Dorsolateral prefrontal cortex (tissue), 122 donors: ENCODE measurements at places on chromosomes 2 and 18.
A peak's percentile ranks its signal among the peaks of the same experiment; 100 is the strongest.

DNA sequence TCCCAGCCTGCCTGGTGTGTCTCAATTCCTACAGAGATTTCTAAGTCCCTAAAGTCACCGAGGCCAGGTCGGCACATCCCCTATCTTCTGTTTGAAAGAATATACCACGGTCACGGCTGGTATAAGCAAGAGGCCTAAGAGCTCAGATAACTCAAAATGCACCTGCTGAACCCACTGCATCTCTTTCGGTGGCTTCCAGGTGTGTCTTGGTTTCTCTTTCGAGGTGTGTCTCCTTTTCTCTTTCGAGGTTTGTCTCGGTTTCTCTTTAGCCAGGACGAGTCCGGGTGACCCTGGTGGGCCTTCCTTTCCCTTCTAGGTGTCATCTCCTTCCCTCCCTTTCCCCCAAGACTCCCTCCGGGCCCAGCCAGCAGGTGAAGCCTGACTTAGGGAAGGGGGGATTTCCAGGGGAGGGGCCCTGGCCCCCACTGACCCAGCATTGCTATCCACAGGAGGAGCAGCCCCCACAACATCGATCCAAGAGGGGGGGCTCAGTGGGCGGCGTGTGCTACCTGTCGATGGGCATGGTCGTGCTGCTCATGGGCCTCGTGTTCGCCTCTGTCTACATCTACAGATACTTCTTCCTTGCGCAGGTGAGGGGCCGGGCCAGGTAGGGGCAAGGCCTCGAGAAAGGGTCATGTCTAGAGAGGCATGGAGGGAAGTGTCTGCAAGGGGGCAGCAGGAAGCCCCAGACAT is 8.4 kb downstream of the ITM2C start:
- no peak for DNase-seq

DNA sequence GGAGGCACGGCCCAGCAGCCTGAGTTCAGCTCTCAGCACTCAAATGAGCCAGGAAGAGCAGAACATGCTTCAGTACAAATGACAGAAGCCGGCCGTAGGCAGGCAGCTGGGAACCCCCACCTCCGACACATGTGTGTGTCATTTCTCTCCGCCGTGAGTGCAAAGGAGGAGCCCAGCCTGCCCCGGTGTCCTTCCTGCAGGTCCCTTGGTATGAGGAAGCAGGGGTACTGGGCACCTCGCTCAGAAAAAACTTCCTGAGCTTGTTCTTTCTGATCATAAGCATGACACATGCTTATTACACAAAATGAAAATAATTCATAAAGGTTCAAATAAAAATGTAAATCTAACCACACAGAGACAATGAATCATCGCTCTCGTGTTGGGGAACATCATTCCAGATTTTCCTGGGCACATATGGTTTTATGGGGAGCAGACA is 35.3 kb downstream of the KCNF1 start:
- DNase-seq = no peak

GRCh38 chr2:178834086-178834485 is 26.9 kb upstream of the TTN start:
- DNase-seq = no peak

GRCh38 chr2:74383254-74383653 is 3.1 kb upstream of the DCTN1 start:
- no peak for DNase-seq

DNA sequence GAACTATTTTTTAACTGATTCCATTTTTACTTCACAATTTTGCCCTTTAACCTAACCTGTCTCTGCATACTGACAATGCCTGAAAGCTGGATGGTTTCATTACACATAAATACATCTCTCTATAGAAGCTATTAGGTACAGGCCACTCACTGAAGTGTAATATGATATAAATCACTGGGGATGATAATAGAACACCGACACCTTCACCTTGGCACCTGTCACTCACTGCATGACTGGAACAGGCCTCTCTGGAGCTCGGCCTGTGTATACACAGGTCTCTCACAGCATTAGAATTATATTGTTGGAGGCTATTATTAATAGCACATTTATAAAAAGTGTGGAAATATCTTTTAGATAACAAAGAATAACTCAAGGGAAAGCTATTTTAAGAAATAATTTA is 138.2 kb downstream of the TMEM131 start:
- DNase-seq = no peak

DNA sequence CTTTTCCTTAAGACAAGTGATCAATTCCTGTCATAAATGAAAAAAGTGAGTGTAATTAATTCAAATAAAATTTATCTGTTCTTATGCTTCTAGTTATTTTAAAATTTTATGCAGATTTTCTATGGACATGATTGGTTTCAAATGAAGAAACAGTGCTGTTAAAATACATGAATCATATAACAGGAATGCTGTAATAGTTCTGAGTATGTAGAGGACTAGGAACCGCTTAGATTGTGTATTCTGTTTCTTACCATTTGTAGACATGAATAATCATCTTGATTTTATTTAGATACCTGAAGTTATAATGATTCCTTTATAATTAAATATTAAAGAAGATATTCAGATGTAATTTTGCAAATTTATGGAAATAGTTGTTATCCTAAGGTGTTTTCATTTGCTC is 3.5 kb downstream of the ACTR2 start:
- DNase-seq = no peak

DNA sequence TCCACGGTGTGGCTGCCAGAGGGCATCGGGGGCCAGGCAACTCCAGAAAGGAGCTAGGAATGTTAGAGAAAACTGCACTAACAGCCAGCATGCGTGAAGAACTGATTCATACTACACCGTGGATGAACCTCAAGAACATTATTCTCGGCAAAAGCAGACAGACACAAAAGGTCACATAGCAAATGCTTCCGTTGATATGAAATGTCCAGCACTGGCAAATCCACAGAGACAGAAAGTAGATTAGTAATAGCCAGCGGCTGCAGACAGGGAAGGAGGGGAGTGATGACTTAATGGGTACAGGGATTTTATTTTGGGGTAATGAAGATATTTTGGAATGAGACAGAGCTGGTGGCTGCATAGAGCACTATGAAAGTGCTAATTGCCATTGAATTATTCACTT is 37.4 kb downstream of the SCTR start:
- DNase-seq = no peak

DNA sequence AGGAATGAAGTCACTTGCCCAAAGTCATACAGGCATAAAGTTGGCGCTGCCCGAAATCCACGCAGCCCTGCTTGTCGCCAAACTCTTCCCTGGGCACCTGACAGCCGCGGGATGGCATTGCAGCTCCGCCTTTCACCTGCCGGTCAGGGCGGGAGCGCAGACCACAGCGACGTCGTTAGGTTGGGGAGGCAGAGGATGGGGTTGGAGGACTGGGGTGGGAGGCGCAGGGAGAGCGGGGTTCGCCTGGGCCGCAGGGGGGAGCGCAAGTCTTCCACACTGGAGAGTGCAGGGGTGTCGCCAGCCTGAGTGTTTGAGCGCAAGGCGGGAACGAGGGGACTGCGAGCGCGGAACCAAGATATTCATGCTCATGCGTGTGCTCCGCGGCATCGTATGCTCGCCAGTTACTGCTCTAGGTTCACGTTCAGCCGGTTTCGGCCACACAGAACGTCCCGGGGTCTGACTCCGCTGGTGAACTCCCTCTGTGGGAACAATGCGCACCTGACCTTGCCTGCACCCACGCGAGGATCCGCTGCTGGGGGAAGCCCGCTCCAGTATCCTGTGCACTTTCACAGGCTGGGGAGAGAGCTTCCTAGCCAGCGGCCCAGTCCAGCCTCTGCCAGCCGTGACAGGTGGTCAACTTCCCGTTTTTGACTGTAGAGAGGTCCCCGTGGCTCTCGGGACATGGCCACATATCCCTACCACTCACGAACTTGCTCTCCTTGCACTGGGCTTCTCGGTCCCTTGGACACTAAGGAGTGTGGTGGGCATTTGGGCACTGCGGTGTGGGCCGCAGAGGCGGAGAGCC is 767 bp upstream of the NPPC start:
- peak; percentile 69 for DNase-seq

DNA sequence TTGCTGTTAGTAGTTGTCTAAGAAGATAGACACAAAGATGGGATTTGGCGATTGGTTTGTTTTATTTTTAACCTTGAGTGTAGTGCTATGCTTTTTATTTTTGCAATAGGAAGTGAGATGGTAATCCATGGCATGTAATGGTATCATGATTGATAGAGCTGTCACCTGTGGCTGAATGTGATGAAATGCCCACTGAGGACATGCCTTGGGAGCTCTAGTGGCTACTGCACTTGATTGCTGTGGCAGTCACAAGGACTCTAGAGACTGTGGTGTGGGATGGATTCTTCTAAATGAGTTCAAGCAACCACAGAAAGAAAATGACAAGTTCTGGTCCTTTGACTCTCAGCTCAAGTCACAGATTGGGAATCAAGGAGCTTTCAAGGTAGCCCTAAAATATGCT is 139.4 kb downstream of the CYRIA start:
- DNase-seq = no peak

GRCh38 chr2:164675687-164676086 is 54.4 kb upstream of the GRB14 start:
- DNase-seq = no peak

DNA sequence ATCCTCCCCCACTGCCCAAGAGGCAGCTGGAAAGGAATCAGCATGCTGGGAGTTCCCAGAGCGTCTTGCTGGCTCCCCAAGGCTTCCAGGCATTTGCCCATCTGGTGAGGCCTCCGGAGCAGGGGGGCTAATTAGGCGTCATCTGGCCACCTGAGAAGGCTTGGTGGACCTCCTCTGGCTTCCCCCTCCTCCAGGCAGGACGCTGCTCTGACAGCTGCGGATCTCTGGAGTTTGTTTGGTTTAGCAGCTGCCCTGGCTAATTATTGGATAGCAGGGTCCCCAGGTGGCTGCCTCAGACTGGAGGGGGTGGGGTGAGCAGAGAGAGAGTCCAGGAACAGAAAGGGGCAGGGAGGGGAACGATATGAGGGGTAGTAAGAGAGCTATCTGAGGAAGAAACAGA is 425.2 kb upstream of the MEX3C start:
- no peak for DNase-seq
